ENCODE measurements at places on chromosomes 2 and 18.

GRCh38 chr18:68648191-68648590 is 66.7 kb downstream of the TMX3 start:
- no peak for DNase-seq

DNA sequence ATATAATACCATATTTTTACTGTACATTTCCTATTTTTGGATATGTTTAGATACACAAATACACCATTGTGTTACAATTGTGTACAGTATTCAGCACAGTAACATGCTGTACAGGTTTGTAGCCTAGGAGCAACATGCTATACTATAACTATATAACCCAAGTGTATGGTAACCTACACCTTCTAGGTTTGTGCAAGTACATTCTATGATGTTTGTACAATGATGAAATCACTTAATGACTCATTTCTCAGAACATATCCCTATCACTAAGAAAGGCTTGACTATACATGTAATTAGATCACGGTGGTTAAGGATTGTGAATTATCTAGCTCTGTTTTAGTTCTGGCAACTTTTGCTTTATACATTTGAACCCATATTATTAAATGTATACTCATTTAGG is 31.3 kb downstream of the NPHP1 start:
- DNase-seq, result no peak

DNA sequence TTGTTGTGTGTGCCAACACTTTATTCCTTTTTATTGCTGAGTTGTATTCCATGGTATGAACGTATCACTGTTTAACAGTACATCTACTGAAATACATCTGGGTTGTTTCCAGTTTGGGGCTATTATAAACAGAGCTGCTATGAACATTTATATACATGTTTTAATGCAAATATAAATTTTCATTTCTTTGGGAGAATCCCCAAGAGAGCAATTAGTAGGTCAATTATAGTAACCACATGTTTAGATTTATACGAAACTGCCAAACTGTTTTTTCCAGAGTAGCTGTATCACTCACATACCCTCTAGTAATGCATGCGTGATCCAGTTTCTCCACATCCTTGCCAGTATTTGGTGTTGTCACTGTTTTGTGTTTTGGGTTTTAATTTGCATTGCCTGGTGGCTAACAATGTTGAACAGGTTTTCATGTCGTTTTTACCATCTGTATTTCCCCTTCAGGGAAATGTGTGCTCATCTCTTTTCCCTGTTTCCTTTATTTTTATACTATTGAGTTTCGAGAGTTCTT is 81.0 kb downstream of the TMEM131 start:
- DNase-seq, result no peak

DNA sequence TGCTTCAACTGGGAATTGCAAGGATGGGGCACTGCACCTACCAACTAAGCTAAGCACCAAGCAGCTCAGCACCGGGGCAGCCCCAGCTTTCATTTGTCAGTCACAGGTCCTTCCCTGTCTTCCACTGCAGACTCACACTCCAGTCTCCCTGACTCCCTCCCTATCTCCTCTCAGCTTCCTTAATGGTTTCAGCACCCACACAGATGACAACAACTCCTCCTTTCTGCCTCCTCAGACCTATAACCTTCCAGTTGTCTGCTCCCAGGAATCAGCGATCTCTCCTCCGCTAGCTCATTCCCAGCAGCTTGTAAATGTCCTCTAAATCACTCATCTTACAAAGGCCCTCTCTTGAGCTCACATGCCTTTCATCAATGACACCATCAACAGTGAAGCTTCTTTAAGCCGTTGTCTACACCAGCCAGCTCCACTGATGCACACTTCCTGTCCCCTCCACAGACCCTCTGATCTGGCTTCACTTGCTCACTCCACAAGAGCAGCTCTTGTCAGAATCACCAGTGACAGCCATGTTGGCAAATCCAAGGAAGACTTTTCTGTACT is 32.1 kb downstream of the CLASP1 start:
- DNase-seq, result no peak

DNA sequence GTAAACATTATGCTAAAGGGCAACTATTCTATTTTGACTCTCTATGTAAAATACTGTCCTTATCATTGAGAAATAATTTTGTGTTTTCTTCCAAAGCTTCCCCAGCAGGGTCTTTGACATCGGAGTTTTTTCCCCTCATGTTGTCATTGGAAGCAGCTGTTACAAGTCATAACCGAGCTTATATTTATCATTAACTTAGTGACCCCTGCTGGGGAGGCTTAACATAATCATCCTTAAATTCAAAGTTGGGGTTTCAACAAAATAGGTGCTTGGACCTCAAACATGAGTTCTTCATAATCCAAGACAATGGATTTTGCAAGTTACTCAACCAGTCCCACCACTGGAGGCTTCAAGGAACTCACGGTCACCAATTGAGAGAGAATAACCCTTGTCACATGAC is 330.9 kb downstream of the DCC start:
- DNase-seq, result no peak

- DNase-seq, result no peak
Observed at GRCh38 chr2:24214880-24215279, 40.0 kb downstream of the FAM228A start.

All from ecto neural progenitor cell (in vitro differentiated cells).